Fibroblast of the conjunctiva (primary cell): ENCODE measurements at places on chromosomes 4 and X.

DNA sequence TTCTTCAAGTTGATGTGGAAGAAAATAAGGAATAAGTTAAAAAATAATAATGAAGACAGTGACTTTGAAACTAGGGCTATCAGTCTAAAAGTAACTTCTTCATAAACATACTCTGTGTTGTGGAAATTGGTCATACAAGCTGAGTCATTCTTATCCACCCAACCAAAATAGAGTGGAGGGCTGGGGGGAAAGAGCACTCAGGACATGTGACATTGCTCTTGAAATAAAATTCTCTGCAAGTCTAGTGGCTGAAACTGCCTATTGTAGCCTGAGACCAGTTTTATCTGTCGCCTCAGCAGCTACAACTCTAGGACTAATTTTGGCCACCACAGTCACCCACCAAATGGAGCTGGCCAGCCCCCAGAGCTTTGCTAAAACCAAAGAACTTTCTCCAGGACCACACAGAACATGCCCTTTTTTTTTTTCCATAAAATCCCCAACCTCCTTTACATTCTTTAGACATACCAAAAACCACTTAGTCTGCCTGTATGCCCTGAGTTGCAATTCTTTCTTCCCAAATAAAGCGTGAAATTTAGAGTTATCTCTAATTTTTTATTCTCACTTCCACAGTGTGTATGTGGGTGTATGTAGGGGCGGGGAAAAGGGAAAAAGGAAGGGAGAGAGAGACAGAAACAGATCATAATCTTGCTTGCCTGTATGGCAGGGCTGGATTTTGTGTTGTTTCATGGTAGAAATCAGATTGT is 23.0 kb upstream of the SLC25A4 start:
- DNase-seq = no peak

DNA sequence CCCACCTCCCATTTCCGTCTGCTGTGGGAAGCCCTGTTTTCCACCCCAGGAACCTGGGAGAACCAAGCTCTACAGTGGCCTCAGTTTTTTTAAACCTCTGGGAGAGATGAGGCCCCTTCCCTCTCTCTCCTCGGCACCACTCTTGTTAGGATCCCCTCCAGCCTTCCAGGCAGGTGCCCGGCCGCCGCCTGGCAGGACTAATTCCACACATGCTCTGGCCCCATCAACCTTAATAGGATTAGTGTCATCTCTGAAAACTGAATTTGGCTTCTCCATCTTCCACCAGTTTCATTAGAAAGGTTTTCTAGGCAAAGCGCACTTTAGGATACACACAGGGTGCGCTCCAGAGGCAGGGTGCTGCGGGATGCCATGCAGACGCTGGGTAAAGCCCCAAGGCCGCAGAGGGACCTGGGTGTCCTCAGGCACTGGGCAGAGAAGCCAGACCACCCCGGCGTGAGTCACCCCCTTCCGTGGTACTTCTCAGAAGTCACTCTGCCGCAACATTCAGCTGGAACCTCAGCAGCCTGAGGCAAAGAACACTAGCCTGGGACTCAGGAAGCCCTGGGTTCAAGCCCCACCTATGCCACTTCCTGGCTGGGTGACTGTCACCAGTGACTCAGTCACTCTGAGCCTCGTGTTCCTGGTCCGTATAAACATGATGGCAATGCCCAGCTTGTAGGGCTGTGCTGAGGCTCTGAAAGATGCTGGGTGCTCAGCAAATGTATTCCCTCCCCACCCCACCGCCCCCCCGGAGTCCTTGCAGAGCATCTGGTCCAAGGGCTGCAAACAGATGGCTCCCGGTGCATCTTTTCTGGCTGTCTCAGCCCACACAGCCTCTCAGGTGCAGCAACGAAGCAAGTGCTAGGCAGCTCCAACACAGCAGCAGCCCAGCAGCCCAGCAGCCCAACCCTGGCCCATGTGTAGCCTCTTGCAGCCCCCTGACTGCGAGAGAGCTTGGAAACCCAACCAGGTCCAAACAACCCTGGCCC is 29.1 kb downstream of the PPP2R2C start:
- DNase-seq = no peak

DNA sequence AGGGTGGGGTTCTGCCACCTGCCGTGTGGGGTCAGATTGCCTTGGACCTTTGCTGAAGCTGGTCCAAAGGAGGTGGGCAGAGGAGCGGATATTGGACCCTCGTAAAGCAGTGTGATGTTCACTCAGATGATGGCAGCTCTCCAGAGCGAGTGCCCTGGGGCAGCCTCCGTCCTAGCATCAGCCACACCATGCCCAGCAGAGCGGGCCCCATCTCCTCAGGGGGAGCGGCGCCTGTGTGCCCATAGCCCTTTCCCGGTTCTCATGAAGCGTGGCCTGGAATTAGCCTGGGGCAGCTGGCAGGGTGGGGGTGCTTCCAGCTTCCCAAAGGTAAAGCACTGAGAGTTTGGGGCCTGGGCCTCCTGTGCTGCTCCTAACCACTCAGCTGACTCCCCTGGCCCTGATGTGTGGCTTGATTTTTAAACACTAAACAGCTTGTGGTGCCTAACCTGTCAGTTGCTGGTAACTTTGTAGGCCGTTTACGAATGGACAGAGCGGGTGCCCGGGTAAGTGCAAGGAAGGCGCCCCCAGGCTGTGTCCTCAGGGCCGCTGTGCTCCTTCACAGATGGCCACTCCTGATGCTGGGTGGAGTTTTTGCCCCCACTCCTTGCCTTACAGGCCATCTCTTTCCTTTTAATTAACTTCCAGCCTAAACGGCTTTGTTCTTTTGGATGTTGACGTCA is 36.0 kb downstream of the NOP14 start:
- DNase-seq = no peak

- DNase-seq = no peak
These were observed 37.8 kb downstream of the SH3KBP1 start for GRCh38 chrX:19849464-19850080.

GRCh38 chr4:112502871-112503270 is 13.1 kb downstream of the NEUROG2 start:
- DNase-seq = no peak

DNA sequence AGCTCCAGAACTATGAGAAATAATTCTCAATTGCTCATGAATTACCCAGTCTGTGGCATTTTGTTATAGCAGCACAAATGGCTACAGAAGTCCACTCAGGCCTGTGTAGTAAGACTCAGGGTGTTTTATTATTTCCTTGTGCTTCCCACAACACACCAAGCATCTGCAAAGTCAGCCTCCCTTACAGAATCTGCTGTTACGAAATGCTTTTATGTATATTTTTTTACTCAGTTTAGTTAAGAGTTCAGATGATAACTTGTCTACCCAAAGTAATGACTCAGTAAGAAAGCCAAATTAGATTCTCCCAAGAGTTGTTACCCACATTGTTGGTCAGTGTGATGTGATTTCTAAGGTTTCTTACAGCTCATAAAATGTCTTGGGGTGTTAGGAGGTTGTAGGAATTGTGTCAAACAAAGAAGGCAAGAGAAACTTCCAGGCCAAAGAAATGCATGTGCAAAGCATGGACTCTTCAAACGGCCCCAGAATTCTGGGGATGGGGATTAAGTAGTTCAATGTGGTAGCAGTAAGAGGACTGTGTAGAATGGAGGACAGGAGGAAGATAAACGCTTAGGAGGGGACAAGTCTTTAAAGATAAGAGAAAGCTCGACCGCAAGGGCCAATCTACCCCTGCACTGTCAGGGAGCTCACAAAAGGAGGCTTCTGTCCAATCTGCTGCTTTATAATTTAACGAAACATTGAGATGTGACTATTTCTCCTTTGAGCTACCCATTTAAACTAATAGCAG is 35.4 kb upstream of the TMEM184C start:
- no peak for DNase-seq

DNA sequence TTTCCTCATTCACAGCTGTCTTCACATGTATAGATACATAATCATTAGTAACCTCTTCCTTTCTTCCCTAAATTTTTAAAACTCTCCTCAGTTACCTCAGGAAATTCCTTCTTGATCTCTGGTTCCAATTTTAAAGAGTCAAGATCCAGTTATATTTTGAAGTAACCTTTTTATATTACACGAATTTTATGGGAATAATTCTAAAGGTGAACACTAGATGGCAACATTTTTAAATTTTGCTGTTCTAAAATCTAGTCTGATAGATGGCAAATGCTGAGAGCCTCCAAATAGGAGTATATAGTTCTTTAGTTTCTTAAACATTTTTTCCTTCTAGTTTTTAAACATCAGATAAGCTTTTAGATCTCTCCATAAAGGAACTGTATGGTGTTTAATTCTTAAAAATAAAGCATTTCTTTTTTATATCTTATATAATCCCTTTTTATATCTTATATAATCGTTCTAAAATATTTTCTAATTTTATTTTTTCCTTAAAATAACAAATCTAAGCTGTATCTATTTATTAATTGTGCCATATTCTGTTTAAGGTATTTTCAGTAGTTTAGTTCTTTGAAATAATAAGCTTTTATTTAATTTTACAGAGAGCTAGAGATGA is 37.9 kb upstream of the PAPSS1 start:
- peak; percentile 21 for DNase-seq
